CD4-positive, alpha-beta T cell (primary cell): ENCODE measurements at places on chromosomes 5 and 9.
A peak's percentile ranks its signal among the peaks of the same experiment; 100 is the strongest.

GRCh38 chr5:79007872-79008271 is 22.8 kb upstream of the ARSB start:
- no peak overlapping the region for H3K4me3 ChIP-seq

GRCh38 chr5:40413743-40414142 is 266.0 kb upstream of the PTGER4 start:
- H3K4me1 ChIP-seq: peaks cover 23% of the 10 kb centered on the region
- no peaks in the 10 kb centered on the region for H3K36me3 ChIP-seq
- no peak for DNase-seq

GRCh38 chr5:175894271-175894670 is 22.9 kb downstream of the CPLX2 start:
- H3K36me3 ChIP-seq: no peaks in the 10 kb centered on the region
- H3K4me1 ChIP-seq: peaks cover 27% of the 10 kb centered on the region
- H3K4me3 ChIP-seq: no peak overlapping the region

- DNase-seq: no peak
- no peak overlapping the region for H3K4me3 ChIP-seq
- H3K4me1 ChIP-seq: peaks cover 13% of the 10 kb centered on the region
Measured at GRCh38 chr9:112091810-112092209, 83.3 kb downstream of the SUSD1 start.

DNA sequence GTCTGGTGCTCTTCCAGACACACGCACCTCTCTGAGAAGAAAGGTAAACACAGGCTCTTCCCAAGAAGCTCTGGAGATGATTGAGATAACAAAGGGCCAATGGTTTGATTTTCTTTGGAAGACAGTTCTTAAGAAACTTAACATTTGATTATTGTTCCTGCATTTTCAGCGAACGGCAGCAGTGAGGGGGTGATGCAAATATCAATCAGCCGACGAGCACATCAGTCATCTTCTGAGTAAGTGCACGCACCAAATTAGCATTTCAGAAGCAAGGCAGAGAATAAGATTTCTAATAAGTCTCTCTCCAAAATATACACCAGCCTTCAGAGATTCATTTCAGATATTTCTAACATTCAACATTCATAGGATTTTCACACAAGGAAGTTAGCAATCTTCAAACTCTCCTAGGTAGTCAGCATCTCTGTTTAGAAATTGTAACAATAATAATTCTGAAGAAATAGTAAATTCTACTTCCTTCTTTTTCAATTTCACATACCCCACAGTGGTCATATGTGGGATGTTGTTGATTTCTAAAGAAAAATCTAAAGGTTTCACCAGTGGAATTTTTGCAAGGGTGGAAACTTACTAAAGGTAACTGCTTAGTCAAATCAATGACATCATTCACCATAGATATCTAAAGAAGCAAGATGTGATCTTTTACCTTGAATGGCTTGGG is 250.3 kb downstream of the SEC61B start:
- H3K36me3 ChIP-seq: no peaks in the 10 kb centered on the region
- H3K4me1 ChIP-seq: no peaks in the 10 kb centered on the region
- H3K4me3 ChIP-seq: no peak overlapping the region
- H3K27me3 ChIP-seq: no peaks in the 10 kb centered on the region
- no peak overlapping the region for H3K27ac ChIP-seq
- no peak for DNase-seq

DNA sequence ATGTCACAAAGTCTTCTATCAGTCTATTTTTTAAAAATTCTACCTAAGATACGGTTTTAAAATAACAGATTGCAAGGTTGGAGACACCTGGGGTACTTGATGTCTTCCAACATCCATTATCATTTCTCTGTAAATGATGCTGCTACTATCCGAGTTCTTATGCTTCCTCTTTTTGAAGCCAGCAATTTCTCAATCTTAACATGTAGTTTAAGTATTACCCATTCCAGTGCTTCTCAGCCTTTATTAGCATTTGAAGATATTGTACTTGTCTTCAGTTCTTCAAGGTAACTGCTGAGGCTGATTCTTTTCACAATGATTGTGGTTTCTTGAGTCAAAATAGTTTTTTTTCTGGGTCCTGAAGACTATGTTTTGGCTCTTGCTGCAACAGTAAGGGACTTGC is 96.4 kb upstream of the SELENOP start:
- H3K27ac ChIP-seq: no peak overlapping the region
- H3K4me1 ChIP-seq: peaks cover 12% of the 10 kb centered on the region
- peak overlapping the region; percentile 68 for H3K4me3 ChIP-seq
- no peak for DNase-seq
- H3K36me3 ChIP-seq: no peaks in the 10 kb centered on the region
- peaks cover 16% of the 10 kb centered on the region for H3K27me3 ChIP-seq

DNA sequence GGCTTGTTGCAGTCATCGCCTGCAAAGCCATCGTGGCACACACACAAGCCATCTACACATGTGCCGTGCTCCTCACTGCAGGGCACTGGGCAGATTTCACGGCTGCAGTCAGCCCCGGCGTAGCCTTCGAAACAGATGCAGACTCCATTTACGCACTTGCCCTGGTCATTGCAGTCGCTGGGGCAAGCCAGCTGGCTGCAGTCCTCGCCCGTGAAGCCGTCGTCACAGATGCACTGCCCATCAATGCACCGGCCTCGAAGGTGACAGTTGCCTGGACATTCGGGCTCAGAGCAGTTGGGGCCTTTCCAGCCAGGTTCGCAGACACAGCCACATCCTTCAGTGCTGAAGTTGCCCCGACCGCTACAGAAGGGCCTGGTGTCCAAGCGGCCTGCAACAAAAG is 31.1 kb downstream of the TNC start:
- no peak for DNase-seq
- H3K27ac ChIP-seq: no peak overlapping the region
- no peaks in the 10 kb centered on the region for H3K4me1 ChIP-seq
- no peaks in the 10 kb centered on the region for H3K36me3 ChIP-seq

DNA sequence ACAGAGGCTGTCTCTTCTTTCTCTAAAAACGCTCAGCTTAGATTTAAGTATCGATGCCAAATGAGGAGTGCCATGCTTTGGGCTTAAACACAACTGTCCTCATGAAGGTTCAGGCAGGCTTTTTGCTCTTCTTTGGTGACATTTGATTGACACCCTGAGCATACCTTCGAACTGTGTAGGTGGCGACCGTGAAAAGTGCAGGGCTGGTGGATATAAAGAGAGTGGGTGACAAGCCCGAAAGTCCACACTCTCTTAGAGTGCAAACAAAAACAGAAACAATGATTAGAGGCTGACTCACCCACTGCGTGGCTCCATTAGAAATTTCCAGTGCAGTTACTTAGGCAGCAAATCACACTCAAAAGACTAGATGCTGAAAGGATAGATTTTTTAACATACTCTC is 141.7 kb downstream of the SYK start:
- no peaks in the 10 kb centered on the region for H3K4me1 ChIP-seq
- H3K27ac ChIP-seq: no peak overlapping the region
- no peak for DNase-seq
- no peak overlapping the region for H3K4me3 ChIP-seq
- no peaks in the 10 kb centered on the region for H3K36me3 ChIP-seq
- H3K27me3 ChIP-seq: peaks cover 4% of the 10 kb centered on the region

GRCh38 chr5:157308836-157309465 is 43.0 kb downstream of the CYFIP2 start:
- peaks cover 76% of the 10 kb centered on the region for H3K4me1 ChIP-seq
- peak overlapping the region; percentile 33 for H3K27ac ChIP-seq
- peaks cover 73% of the 10 kb centered on the region for H3K36me3 ChIP-seq
- no peaks in the 10 kb centered on the region for H3K27me3 ChIP-seq

DNA sequence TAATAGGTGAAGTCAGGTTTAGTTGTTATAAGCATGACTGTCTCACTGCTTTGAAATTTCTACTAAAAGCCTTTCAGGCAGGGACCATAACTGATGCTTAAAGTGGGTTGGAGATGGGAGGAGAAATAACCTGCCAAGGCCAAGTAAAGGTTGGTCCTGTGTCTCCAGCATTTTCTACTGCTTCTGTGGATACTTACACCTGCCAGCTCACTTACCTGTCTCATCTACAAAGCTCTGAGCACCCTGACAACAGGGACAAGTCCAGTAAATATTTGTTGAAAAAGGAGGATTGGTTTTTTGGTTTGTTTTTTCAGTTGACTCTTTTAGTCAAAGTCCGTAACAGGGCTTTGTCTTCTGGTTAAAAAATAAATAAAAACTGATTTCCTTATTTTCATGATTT is 38.6 kb downstream of the GRAMD2B start:
- H3K4me3 ChIP-seq: no peak overlapping the region
- DNase-seq: no peak
- H3K4me1 ChIP-seq: no peaks in the 10 kb centered on the region
- no peak overlapping the region for H3K27ac ChIP-seq

DNA sequence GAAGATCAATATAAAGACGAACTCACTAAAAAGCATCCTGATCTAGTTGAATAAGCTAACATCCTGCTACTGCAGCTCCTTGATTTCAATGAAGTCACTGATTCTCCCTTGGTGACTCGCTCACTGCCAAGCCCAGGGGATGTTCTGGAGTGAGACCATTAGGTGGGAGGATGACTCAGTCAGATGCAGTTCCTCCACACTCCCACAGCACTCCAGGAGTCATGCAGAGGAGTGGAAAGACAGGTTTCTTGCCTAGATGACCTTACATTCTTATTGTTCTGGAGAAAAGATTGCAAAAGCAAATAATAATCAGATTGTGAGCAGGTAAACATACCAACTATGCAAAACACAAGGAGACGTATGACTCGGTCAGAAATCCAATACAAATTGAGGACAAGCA is 15.3 kb downstream of the GCNT4 start:
- no peaks in the 10 kb centered on the region for H3K27me3 ChIP-seq
- H3K27ac ChIP-seq: no peak overlapping the region
- peaks cover 27% of the 10 kb centered on the region for H3K4me1 ChIP-seq
- peaks cover 8% of the 10 kb centered on the region for H3K36me3 ChIP-seq

- no peaks in the 10 kb centered on the region for H3K4me1 ChIP-seq
- DNase-seq: no peak
- H3K27me3 ChIP-seq: no peaks in the 10 kb centered on the region
- no peak overlapping the region for H3K4me3 ChIP-seq
- H3K36me3 ChIP-seq: no peaks in the 10 kb centered on the region
Measured at GRCh38 chr9:114837923-114838322, 32.1 kb upstream of the TNFSF15 start.

GRCh38 chr5:14032918-14033317 is 88.4 kb upstream of the DNAH5 start:
- no peaks in the 10 kb centered on the region for H3K36me3 ChIP-seq
- no peaks in the 10 kb centered on the region for H3K27me3 ChIP-seq
- H3K4me3 ChIP-seq: no peak overlapping the region
- no peaks in the 10 kb centered on the region for H3K4me1 ChIP-seq
- no peak for DNase-seq

- no peak for DNase-seq
- H3K27me3 ChIP-seq: no peaks in the 10 kb centered on the region
- no peaks in the 10 kb centered on the region for H3K4me1 ChIP-seq
- H3K4me3 ChIP-seq: no peak overlapping the region
Measured at GRCh38 chr5:93735378-93735777, 6.0 kb downstream of the POU5F2 start.

DNA sequence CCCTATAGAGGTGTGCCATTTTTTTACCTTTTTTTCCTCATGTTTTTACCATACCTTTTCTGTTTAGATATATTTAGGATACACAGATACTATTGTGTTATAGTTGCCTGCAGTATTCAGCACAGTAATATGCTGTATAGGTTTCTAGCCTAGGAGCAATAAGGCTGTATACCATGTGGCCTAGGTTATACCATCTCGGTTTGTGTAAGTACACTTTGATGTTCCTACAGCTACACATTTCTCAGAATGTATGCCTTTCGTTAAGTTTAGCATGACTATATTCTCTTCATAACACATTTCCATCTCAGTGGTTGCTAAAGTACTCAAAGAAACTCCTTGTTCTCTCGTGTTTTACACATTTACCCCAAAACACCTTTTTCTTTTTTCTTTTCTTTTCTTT is 23.0 kb downstream of the UBE2D2 start:
- H3K4me1 ChIP-seq: peaks cover 49% of the 10 kb centered on the region
- DNase-seq: no peak
- H3K27me3 ChIP-seq: no peaks in the 10 kb centered on the region
- no peak overlapping the region for H3K4me3 ChIP-seq

GRCh38 chr9:106296426-106296825 is 566.5 kb upstream of the ZNF462 start:
- H3K36me3 ChIP-seq: no peaks in the 10 kb centered on the region
- H3K27me3 ChIP-seq: no peaks in the 10 kb centered on the region
- no peaks in the 10 kb centered on the region for H3K4me1 ChIP-seq
